CD4-positive, alpha-beta T cell treated with Interferon gamma for 1 hour (primary cell): ENCODE measurements at places on chromosomes 6 and 20.

- DNase-seq = peak; percentile 80
These were observed 21.1 kb downstream of the RAET1L start for GRCh38 chr6:150004101-150004782.

DNA sequence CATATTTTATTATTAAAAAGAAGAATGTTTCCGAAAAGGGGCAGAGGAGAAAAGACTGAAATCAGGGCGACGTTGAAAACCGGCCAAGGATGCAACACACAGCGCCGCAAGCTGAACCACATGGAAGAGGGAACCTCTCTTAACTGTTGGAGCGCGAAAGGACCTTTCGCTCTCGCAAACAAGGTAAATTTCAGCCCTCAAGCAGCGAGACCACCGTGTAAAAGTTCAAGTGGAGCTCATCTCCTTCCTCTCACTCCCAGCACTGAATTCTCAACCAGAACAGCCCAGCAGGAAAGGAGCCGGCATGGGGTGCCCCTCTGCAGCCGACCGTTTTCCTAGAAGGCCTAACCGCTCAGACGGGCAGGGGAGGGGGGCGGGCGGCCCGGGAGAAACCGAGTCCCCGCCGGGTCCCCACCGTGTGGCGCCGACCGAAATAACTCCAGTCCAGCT, 621 bp downstream of the GPR63 start:
- no peak for DNase-seq

GRCh38 chr6:94323853-94324252, 904.5 kb upstream of the EPHA7 start:
- no peak for DNase-seq

DNA sequence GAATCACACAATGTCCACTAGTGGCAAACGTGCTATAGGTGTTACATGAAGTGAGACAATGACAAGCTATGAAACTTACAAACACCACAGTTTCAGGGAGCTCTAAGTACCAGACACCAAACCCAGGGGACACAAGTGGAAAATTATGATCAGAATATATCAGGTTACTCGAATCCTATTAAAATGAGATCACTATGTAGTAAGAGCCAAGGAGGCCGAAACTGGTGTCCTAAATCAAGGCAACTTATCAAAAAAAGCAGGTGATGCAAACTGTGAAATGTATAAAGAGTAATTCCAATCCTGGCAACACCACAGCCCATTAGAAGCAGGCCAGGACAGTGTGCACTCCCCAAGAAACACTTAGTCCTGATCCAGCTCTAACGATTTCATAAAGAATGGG, 100.3 kb downstream of the ARHGAP18 start:
- DNase-seq = no peak

- DNase-seq = no peak
These were observed 45.4 kb upstream of the BTN3A2 start for GRCh38 chr6:26319405-26320128.

- no peak for DNase-seq
These were observed 26.7 kb downstream of the SERPINB9 start for GRCh38 chr6:2876210-2877056.

- DNase-seq = no peak
These were observed 24.4 kb downstream of the PROCR start for GRCh38 chr20:35196313-35196712.

- DNase-seq = no peak
These were observed 87.2 kb downstream of the JPH2 start for GRCh38 chr20:44099832-44100231.

- no peak for DNase-seq
These were observed 407.1 kb upstream of the MARCKS start for GRCh38 chr6:113450061-113450465.

DNA sequence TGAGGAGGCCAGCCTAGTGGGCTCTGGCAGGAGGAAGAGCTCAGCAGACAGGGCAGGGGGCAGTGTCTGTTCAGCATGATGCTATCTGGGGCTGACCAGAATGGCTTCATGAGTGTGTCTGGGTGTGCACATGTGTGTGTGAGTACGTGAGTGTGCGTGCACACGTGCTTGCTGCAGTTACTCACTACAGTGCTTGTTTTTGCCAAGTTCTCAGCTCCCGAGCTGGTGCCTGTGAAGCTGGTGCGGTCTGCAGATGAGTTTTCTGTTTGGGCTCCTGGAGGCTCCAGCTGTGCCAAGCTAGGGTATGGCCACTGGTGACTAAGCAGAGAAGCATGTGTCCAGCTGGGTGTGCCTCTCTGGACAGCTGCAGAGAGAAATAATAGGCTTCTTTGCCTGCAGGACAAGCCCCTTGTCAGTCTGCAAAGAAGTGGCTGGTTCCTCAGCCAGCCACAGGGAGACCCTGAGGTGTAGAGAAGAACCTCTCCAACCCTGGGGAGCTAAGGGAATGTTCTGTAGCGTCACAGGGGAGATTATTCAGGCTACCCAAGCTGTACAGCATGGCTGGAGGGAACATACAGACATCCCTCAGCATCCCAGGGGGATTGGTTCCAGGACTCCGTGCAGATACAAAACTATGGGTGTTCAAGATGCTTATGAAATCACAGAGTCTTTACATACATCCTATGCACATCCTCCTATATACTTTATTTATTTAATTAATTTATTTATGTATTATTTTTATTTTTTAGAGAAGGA, 40.2 kb upstream of the FAM50B start:
- DNase-seq = no peak

DNA sequence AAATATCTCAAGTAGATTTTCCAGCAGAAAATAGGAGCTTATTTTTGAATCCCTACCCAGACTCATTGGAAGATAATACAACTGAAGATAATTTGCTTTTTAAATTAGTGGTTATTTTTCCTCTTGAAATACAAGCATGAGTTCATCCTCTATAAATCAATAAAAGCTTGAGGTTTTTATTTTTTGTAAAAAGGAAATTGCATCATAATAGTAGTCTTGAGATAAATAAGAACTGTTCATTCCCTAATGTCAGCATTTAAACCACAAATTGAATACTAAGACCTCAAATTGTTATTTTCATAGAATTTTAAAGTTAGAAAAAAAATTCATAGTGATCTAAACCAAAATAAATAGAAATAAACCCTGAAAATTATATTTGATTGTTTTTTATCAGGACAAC, 719.1 kb downstream of the CD109 start:
- DNase-seq = no peak

- DNase-seq = no peak
These were observed 40.4 kb downstream of the TTI1 start for GRCh38 chr20:37992802-37993409.

GRCh38 chr20:49637046-49637637, 69.2 kb upstream of the PTGIS start:
- no peak for DNase-seq

- DNase-seq = no peak
These were observed 112.6 kb downstream of the TMEM170B start for GRCh38 chr6:11650025-11650696.

GRCh38 chr20:54004445-54004844, 65.9 kb downstream of the BCAS1 start:
- DNase-seq = no peak

DNA sequence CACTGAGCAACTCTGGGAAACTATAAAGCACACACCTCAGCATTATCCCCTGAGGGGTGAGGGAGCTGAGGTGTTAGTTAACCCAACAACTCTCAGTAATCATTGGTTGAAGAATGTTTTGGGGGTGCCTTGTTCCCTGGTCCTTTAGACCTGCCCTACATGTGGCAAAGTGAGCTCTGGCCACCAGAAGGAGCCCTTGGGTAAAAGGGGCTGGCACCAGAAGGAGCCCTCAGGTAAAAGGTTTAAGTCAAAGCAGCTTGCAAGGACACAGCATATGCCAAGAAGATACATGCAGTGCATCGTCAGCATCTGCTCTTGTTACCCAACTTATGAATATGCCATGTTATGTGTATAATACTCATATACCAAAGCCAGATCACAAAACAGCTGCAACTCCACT, 1081.7 kb downstream of the KIF16B start:
- DNase-seq = no peak

DNA sequence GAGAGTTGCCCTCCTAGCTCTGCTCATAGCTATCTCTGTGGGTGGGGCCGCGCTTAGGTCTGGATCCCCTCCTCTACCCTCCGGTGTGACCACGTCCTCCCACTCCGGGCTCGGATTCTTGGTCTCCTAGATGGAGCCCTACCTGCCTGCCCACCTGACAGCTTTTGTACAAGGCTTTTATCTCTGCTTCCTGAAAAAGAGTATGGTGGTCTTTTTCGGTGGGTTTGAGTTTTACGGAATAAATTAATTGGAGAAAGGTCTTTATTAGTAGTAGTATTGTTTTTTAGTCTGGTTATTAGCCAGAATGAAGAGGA, 773 bp downstream of the SMAP1 start:
- DNase-seq = no peak

- no peak for DNase-seq
These were observed 697.0 kb upstream of the POU3F2 start for GRCh38 chr6:98137391-98137790.

- no peak for DNase-seq
These were observed 608.4 kb downstream of the PTPRT start for GRCh38 chr20:42581311-42581710.

- DNase-seq = no peak
These were observed 39.4 kb downstream of the TBC1D7 start for GRCh38 chr6:13288969-13289391.

GRCh38 chr6:66897576-66897975, 1190.5 kb upstream of the EYS start:
- no peak for DNase-seq

GRCh38 chr6:70599187-70599586, 32.5 kb downstream of the SDHAF4 start:
- DNase-seq = no peak

GRCh38 chr20:688809-689212, 13.2 kb upstream of the SCRT2 start:
- no peak for DNase-seq

- DNase-seq = no peak
These were observed 368.5 kb downstream of the TBC1D32 start for GRCh38 chr6:120965814-120966213.

DNA sequence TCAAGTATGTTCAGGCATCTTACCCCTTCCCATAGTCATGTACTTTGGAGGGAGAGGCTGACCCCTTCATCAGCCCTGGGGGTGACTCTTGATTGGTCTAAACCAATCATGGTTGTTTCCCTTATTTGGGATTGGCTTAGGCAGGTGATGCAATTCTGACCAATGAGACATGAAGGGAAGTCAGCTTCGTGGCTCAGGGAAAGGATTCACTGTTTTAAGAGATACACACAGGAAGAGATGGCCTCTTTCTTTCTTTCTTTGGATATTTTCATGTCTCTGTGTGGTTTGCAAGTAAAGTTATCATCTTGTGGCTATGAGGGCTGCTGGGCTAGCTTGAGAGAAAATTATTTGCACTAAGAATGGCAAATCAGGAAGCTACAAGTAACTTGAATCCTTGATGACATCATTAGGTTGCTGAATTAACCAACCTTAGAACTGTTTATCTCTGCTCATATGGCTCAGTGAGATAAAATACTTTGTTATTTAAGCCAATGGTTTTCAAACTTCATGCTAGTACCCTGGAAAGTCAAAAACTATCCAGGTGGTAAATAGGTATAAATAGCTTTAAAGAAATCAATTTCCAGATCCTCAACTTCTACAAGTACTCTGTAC, 144.2 kb upstream of the CENPW start:
- no peak for DNase-seq

- DNase-seq = no peak
These were observed 320.3 kb downstream of the RFPL4B start for GRCh38 chr6:112667427-112667826.

DNA sequence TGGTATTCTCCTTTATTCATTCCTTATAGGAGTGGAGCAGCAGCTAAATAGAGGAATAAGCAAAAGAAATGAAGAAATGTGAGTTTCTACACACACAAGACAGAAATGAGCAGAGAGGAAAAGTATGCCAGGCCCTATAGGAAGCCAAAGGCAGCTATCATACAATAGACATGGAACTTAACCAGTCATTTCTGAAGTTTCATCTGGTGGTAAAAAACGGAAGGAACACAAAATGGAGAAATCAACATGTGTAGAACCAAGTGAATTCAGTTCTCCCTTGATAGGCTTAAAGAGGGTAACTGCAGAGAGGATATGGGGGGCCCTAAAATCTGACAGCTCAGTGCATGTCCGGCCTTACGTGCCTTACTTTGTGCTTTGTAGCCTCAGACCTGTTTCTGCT, 44.6 kb downstream of the TSBP1 start:
- no peak for DNase-seq

DNA sequence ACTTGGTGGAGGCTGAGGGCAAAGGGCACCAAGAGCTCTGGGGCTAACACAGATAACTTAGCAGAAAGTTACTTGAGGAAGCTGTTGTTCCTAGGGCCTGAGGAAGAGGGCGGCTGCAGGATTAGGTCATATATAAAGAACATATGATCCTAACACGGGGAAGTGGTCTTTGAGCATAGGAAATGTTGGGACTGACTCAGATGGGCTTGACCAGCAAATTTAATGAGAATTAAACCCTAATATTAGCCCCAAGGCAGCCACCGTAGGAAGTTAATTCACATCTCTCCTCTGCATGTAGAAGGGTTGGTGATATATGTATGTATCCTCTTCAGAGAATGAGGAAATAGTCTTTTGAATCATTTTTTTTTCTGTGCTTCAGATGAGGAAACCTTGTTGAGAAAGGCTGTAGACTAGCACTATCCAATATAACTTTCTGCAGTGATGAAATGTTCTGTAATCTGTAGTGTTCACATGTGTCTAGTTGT, 9.2 kb upstream of the ZBTB9 start:
- DNase-seq = no peak

- DNase-seq = no peak
These were observed 8.7 kb downstream of the CST3 start for GRCh38 chr20:23629017-23629541.

GRCh38 chr6:156510242-156510641, 266.9 kb upstream of the ARID1B start:
- DNase-seq = no peak

DNA sequence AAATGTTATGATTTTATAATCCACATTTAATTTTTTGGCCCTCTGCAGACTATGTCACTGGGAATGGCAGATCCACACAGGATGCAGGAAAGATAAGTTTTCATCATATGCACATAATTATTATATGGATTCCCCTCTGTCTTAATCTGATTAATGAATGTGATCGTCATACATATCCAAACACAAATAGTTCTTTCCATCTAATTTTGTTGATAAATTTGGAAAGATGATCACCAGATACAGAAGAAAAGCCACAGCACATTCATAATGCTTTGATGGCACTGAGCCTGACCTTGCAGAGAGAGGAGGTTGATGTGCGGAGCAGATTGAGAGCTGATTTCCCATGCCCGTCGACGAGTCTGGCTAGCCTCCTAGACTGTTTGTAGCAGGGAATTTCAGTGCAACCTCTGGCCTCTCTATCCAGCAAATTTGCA, 471.5 kb downstream of the EPM2A start:
- DNase-seq = no peak
